ENCODE measurements at places on chromosomes 12 and 14.

DNA sequence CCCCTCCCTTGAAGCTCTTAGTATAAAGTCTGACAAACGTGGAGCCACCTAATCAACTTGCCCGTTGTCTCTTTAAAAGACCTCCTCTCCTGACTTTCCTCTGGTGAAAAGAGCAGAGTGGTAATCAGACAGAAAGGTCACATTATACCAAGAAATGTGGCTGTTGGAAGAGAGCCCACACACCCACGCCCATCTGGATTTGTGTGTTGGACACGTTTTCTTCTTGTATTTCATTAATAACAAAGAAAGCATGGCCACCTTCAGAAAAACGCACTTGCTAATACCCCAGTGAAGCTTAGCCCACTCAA, 41.3 kb downstream of the CCDC60 start:
- no peak for DNase-seq

DNA sequence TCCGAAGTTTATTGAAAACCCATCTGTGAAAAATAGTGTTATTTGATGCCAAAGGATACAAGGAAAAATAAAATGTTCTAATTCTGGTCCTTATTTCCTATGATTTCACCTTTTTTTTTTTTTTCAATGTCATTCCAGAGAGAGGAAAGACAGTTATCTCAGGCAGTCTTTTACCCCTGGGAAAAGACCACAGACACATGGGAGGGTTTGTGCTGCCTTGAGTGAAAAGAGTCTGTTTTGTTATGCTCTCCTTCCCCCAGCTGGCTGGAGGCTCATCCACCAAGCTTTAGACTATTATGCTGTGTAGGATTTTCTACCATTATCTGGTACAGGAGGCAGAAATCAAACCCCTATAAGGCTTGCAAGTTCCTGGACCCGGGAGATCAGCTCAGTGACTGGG, 151.8 kb downstream of the CRADD start:
- DNase-seq, result no peak

DNA sequence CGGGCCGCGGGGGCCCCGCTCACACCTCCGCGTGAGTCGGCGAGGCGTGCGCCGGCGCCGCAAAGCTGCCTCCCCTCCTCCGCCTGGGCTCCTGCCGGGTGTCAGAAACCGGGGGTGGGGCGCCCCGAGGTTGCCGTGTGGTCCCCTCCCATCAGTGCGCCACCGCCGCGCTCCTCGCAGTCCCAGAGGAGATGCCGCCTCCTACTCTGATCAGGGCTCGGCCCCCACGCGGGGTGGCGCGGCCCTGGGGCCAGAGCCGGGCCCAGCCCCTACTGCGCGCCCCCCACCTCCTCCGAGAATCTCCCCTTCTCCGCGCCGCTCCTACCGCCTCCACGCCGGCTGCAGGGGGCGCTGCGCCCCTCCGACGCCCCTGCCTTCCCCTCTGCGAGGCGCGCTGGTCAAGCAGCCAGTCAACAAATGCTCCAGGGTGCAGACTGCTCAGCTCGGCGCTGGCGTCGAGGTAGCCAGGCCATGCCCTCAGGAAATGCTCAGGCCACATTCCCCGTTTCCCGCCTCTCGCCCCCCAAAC, 467 bp upstream of the JAG2 start:
- no peak for DNase-seq

DNA sequence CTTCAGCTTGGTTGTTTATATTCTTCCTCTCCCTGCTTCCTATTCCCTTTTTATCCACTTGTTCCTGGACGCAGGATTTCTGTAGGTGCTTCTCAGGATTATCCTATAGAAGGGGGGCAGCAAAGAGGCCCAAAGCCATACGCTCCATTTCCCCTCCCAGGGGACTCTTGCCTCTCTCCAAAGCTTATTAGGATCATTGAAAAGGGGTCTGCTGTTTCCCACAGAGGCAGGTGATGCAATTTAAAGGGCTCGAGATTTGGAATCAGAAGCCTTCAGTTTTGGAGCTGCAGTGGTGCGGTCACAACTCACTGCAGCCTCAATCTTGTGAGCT, 31.5 kb upstream of the SYNDIG1L start:
- no peak for DNase-seq

- no peak for DNase-seq
Observed at GRCh38 chr12:4796216-4796615, 76.0 kb downstream of the GALNT8 start.

DNA sequence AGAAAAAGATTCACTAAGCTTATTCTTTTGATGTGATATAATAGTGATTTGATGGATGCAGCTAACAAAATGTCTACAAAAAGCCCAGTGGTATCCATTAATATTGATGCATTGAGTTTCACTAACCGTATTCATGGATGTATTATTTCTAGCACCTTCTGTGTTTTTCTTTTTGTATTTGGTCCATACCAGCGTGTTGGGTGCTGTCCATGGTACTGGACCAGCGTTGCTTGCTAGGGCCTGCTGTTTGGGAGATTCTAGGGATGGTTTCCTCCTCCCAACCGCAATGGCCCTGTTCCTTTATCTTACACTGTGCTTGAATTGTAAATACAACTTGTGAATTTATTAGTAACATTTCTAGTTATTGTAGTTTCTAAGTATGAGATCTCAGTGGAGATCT, 31.7 kb downstream of the ANO4 start:
- no peak for DNase-seq

GRCh38 chr14:62736048-62737043, 308.9 kb downstream of the KCNH5 start:
- no peak for DNase-seq

- DNase-seq, result no peak
Observed at GRCh38 chr12:45962553-45963325, 27.6 kb downstream of the SCAF11 start.

- no peak for DNase-seq
Observed at GRCh38 chr12:104165801-104166200, 27.8 kb upstream of the NFYB start.

DNA sequence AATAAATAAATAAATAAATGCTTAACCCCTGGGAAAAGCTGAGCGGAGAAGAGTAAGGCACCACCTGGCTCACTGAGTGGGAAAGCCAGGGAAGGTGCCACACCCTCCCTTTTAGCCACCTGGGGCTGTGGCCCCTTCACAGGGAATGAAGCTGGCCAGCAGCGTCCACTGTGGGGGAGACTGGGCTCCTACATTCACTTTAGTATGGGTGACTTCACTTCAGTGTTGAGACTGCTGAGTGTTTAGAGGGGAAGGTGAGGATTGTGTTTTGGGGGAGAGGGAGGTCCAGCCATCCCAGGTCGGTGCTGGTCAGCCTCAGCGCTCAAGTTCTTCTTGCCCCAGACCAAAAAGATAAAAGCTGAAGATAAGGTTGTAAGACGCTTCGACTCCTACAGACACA, 1.6 kb downstream of the NAB2 start:
- peak; percentile 56 for DNase-seq

DNA sequence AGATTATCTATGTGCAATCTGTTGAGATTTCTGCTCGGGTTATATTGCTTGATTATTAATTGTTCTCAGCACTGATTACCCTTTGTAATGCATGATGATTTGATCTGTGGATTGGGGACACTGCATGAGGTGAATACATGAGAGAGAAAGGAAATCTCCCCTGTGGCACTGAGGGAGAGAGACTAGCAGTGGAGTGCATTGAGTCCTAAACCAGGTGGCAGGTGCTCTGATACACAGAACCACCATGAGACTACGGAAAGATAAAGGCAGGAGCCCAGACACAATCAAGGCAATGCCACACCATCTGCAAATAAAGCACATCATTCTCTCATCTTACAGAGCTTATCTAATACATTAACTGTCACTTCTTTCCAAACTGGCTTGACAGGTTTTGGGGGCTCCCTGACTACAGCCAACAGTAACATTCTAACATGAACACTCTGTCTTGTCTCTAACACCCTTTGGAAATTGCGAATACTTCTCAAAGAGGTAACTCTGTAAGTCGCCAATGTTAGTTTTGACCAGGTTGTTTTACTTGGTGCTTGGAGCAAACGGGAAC, 37.6 kb upstream of the TSPAN8 start:
- no peak for DNase-seq

GRCh38 chr12:92145481-92145730, 240 bp downstream of the BTG1 start:
- no peak for DNase-seq

DNA sequence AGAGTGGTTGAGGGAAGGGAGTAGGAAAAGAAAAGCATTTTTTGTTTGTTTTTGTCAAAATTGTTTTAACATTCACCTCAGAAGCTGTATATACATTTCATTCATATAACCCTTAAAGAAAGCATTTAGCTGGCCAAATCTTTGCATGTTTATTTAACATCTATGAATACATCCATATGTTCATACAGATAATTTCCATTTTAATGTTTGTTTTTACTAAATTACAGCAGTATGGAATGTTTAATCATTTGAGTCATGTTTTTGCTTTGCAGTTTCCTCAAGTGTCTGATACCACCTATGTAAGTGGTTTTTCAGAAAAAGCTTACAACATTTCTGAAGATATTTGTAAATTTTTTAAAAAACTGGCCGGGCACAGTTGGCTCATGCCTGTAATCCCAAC, 84.3 kb upstream of the ATF1 start:
- DNase-seq, result no peak

DNA sequence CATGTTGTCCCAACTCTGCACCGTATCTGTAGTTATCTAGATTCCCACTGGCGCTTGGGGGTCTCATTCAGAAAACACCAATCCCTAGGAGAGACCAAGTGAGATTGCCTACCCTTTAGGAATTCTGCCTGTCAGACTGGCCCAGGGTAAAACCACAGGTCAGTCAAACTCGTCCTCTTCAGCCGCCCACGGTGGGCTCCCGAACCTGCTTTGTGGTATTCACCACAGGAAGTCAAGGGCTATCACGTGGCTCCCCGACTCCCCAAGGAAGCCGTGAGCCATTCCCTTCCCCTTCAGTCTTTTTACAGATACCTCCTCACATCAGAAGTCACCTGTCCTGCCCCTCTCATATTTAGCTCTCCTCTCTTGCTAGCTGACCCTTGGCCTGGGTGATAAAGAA, 159.9 kb downstream of the EGLN3 start:
- DNase-seq, result no peak

DNA sequence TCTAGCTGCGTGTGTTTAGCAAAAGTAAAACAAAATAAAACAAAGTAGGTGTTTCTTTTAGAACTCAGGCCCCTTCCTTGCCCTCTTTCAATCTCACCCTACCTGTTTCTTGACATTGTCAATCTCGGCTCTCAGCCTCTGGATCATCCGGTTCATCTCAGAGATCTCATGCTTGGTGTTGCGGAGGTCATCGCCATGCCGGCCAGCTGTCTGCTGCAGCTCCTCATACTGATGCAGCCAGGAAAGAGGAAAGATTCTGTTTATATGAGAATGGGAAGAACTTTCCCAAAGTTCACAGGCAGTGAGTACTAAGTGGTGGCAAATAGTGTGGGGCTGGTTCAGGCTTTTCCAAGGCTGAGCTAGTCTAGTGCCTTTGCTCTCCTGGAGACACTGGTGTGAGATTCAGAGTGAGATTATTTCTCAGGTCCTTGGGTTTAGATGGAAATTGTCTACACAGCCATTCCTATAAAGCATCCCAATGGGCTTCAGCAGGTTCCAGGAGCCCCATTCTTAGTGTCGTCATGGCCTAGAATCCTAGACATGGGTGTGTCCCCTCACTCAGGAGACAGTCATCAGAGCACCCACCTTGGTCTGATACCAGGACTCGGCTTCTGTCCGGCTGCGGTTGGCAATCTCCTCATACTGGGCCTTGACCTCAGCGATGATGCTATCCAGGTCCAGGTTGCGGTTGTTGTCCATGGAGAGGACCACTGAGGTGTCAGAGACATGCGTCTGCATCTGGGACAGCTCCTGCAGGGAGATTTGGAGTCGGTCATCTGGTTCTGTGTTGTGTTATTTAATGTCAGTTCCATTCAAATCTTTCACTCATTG, 3.0 kb downstream of the KRT5 start:
- no peak for DNase-seq

GRCh38 chr12:16618256-16618655, 12.3 kb upstream of the LMO3 start:
- no peak for DNase-seq

DNA sequence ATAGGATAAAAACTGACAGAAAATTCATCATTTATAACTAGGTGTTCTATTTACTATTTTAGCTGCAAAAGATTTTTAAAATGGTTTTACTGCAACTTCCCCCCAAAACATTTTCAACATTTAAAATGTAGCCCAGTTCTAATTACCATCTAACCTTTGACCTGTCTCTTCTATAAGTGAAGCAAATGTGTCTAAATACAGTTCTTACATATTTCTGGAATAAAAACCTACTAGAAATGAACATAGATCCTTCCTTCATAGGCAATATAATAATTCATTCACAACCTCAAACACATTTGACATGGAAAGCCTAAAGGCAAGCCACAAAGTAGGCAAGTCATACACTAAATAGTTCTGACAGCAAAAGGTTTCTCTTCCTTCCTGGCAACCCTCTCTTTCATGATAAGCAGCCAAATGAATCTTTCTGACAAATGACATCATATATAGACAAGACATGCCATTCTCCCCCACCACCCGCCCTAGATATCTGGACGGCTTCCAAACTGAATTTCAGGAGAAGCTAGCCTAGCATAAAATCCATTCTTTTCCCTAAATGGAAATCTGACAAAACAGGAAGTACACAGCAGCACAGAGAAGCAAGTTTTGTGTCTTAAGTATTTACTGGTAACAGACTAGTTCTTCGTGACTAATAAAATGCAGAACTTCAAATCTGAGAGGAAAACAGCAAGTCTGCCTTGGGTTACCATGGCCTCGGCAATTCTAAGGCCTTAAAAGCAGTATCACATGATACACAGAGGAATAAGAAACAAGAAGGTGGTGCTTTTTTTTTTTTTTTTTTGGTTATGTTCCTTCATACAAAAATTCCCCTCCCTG, 17.2 kb upstream of the ARID4A start:
- DNase-seq, result no peak

- no peak for DNase-seq
Observed at GRCh38 chr12:122951406-122951805, 14.9 kb downstream of the ABCB9 start.

DNA sequence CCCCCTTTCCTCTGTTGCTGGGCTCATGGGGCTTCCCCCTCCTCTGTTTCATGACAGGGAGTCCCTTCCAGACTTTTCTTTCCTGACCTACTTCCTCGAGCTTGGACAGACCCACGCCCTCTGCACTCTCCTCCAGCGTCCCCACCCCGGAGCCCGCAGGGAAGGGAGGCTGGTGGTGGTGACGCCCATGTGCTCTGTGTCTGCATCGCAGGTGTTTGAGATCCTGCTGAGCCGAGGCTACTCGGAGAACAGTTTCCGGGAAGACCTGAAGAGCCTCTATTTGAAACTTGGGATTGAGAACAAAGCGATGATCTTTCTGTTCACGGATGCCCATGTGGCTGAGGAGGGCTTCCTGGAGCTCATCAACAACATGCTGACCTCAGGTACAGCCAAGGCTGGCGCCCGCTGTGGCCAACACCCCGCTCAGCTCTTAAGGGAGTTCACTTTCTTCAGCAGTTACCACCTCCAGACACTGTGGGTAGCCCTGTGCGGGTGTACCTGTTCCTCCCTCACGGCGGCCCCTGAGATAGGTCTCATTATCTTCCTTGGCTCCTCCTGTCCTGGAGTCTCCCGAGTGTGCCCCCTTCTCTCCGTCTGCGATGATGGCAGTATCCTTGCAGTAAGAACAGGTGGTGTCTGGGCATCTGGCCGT, 85.6 kb downstream of the CCDC92 start:
- no peak for DNase-seq

GRCh38 chr14:102320033-102320660, 601 bp downstream of the ZNF839 start:
- no peak for DNase-seq

- DNase-seq, result no peak
Observed at GRCh38 chr12:69046363-69046762, 113.4 kb upstream of the CPM start.

- DNase-seq, result no peak
Observed at GRCh38 chr12:108468196-108468968, 46.7 kb upstream of the FICD start.
